Tibial artery (tissue), 4 donors: ENCODE measurements at places on chromosomes 1 and 21.

DNA sequence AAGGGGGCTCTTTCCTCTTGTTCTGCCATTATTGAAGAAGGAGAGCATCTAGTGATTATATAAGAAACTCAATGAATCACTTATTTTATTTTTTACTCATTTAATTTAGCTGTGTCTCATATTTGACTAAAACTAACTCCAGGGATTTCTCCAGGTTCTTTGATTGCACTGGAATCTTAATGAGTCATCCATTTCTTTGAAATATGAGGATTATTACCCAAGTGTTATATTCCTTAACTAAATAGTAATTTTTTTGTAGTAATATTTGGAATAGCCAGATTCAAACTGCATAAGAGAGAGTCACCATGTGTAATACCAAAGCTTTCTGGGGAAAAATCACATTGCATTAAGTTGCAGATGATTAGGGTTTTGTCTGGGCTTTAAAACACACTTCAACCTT, 59.5 kb downstream of the NTMT2 start:
- DNase-seq = no peak

DNA sequence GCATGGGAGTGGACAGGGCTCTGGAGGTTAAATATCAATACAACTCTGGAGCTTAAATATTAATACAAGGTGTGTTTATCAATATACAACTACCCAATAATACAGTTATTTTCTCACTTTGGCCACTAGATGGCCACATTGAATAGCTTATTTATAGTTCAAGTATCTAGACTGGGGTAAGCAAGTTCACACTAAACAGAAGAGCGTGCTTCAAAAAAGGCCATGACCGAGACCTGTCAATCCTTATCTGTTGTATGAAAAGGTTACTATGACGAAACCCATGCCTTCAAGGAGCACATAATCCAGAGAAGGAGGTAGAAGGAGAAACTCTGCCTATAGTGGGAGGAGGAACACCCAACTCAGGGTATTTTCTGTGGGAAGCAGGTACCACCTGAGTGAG, 29.1 kb downstream of the CHML start:
- no peak for DNase-seq

DNA sequence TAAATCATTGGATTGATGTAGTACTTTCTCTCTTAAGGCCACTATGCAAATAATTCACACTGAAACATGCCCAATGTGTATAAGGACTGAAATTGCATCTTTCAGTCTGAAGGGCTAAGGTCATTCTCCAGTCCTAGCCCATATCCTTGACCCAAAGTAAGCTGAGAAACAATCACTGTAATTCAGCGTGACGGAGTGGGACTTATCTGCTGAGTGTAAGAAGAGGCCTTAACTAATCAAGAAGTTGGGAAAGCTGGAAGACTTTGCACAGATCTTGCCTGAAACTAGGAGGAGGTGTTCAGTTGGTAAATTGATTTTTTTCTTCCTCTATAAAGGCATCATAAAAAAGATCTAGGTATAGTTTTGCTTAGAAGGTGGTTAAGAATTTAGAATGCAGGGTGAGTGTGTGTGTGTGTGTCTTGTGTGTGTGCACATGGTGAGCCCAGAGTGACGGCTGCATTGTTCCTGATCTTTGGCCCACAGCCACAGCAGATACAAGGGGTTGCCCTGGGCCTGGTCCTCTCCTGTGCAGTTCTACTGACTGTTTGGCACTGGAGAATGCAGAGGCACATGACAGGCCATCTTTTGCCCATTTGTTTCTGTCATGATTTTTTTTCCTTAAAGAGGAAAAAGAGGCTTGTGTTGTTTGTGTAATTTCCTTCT, 13.3 kb upstream of the PPP2R5A start:
- DNase-seq = no peak

- DNase-seq = peak; percentile 71
Measured at GRCh38 chr1:101235696-101236515, 913 bp upstream of the S1PR1 start.

DNA sequence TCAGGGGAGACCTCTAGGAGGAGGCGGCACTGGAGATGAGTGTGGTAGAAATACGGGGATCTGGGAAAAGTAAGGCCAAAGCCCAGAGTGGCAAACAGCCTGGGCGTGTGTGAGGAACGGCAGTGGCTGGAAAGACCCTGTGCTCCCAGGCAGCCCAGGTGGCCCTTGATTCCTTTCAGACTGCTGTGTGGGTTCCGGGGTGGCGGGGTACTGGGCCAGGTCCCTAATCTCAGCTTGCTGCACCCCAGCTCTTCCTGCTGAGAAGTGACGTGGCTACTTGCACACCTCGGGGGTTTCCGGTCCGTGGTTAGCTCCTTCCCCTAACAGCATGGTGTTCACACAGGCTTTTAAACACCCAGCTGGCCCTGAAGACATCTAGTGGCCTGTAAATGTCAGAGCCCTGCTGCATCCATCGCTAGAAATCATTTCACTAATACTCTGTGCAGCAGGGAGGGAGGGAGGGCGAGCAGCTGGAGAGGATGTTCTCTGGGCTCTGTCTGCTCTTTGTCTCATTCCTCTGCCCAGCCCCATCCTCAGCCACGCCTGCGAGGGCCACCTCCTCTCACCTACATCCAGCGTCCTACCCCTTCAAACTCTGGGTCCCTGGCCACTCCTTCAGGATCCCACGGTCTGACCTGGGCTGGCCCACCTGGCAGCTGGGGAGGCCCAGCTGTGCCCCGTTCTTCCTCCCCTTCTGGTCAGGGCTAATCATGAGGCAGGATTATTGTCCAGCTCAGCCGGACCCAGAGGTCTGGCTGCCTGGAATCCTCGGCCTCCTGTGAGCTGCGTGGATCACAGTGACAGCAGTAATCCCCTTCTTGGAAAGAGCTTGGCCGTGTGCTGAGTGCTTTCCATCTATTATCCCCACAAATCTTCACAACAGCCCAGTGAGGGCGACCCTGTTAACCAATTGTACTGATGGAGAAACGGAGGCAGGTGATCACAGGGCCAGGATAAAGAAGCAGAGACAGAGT, 7.2 kb downstream of the ZDHHC18 start:
- no peak for DNase-seq

DNA sequence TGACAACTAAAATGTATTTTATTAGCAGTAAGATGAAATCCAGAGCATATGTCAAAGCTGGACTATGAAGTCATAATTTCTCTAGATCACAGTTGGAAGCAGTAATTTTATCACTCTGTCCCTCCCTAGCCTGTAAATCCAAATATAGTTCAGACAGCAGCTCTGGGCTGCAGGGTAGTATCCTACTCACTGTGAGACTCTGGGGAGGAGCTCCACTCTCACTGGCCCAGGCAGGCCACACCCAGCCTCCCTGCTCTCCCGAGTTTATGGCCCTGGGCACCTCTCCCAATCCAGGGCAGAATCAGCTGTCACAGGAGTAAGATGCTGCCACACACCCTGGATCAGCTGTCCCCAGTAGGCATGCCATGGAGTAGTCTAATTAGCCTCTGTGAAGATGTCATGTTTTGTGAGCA, 131.1 kb downstream of the HLCS start:
- DNase-seq = no peak

- no peak for DNase-seq
Measured at GRCh38 chr1:53483656-53484055, 24.5 kb downstream of the DMRTB1 start.

DNA sequence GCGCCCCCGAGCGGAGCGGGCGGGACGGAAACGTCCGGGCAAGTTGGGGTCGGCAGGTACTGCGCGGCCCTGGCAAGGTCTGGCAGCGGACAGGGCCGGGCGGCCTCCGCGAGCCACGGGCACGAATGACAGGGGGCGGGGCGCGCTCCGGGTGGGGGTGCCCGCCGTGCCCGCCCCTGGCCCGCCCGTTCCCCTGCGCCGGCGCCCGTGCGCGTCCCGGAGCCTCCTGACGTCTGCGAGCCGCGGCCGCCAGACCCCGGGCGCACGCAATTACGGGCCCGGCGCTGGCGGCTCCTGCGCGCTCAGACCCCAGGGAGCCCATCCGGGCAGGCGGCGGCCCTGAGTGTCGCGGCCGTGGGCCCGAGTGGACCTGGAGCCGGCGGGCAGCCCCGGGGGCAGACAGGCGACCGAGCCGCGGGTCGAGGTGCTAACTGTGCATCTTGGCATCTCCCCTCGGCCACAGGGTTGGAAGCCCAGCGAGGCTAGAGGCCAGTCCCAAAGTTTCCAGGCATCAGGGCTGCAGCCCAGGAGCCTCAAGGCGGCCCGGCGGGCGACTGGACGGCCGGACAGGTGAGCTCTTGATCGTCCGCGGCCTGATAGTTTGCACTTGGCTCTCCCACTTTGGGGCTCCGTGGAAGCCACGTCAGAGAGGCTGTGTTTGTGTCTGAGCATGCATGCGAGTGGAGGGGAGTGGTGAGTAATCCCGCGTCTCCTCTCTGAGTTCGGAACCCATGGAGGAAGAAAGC, 918 bp downstream of the MIB2 start:
- DNase-seq = no peak

- no peak for DNase-seq
Measured at GRCh38 chr1:38693031-38693430, 166.5 kb downstream of the RRAGC start.

GRCh38 chr1:147243228-147243685, 773 bp downstream of the CHD1L start:
- peak; percentile 46 for DNase-seq

DNA sequence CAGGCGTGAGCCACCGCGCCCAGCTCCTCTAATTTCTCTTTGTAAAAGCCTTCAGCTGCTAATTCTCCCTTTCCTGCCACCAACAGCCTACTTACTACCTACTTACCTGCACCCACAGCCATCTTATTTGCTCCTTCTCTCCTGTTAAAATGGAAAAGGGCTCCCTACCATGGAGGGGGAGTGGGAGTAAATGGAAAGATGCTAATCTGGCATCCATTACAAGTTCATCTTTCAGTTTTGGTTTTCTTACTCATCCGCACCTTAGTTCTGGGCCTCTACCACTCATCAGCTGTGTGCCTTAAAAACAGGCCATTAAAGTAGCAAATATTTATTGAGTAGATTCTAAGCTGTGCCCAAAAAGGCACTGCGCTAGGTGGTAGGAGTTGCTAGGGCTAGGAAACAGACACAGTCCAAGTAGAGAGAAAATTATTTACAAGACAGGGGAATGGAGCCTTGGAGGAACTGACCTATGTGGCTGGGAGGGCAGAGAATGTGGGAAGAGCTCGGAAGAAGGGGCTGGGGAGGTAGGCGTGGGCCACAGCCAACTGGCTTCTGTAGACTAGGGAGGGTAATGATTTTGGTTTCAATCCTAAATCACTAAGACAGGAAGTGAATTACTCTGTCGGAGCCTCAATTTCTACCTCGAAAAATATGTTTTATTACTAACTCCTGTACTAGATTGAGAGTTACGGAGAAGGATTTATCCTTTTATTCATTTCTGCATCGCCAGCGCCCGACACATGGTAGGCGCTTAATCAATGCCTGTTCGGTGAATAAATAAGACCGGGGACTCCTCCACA, 685 bp upstream of the DDI2 start:
- DNase-seq = no peak

DNA sequence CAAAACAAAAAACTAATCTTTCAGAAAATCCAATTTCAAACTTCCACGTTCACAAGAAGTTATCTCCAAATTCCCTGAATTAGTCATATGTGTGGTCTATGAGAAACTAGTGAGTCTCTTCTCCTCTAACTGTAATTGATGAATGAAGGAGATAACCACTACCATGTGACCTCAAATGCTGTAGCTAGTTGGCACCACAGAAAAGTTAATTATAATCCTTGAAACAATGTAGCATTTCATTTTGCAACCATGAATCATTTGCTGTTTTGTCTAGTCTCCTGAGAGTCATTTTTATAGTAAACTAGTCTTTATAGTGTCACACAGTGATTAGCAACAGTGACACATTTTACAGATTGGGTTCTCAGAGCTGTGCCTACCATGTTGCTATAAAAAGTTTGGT, 287.5 kb downstream of the LRRIQ3 start:
- no peak for DNase-seq

GRCh38 chr1:42815941-42816584, 859 bp upstream of the ERMAP start:
- DNase-seq = no peak

DNA sequence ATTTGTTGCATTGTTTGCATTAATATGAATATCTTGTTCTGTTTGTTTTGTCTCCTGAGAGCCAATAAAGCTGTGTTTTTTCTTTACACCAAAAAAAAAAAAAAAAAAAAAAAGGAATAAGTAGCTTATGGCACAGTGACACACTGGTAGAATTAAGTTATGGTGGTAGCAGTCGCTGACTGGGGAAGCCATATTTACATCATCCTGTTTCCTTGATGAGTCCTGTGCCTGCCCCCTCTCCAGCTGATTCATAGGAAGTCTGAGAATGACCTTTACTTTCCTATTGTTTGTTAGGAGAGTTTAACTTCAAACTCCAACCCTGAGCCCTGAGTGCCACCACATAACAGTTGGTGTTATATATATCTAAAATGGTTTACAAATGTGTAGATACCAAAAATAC, 62.2 kb downstream of the OBSCN start:
- no peak for DNase-seq

- no peak for DNase-seq
Measured at GRCh38 chr1:28343405-28343804, 14.6 kb downstream of the MED18 start.

- peak; percentile 92 for DNase-seq
Measured at GRCh38 chr1:234610061-234610665, at the start of gene IRF2BP2. Gene IRF2BP2, minus strand, starts transcription at chr1:234610178. Its CDS starts 684 bp downstream, at chr1:234609494.

DNA sequence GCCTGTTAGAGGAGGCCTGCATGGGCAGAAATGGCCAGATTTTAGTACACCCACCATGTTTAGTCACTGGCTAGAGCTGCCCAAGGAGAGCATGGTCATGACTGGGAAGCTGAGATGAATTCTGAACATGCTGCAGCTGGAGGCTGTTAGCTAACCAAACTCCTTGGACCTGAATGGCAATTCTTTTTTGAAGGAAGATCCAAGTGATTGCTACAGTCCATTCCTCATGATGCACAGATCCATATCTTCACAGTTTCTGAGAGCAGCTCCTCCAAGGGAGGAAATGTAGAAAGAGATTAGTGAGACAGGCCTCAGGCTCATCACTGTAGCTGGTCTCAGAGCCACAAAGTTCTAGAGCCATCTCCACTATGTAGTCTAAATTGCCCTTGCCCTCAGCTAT, 11.1 kb downstream of the ZFYVE9 start:
- no peak for DNase-seq

- DNase-seq = peak; percentile 88
Measured at GRCh38 chr1:152048416-152049009, 11.7 kb upstream of the S100A11 start.

- no peak for DNase-seq
Measured at GRCh38 chr1:200837931-200838571, 34.7 kb upstream of the GPR25 start.

DNA sequence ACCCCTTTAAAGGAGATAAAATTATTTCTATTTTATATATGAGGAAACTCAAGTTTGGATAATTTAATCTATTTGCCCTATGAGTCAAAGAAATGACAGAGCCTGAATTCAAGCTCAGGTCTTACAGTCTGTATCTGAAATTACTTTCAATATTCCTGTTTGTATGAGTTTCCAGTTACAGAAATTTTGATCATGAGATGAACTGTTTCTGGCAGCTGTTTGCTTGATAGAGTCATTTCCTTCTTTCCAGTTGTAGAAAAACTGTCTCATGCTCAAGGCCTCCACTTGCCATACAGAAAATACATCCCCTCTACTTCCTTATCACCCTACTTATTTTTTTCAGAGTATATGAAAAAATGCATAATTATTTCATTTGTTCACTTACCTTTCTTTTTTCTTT, 87.6 kb downstream of the PTPRC start:
- no peak for DNase-seq

- DNase-seq = no peak
Measured at GRCh38 chr1:206982216-206982615, 12.0 kb upstream of the FCAMR start.
